ENCODE measurements at places on chromosomes 11 and 22.

GRCh38 chr11:77658213-77659013 lies 20.8 kb upstream of the CLNS1A start:
- no peak for DNase-seq

- DNase-seq = no peak
Measured at GRCh38 chr22:27867953-27868731, 50.9 kb downstream of the PITPNB start.

- DNase-seq = no peak
Measured at GRCh38 chr11:127252321-127252720, 251.8 kb upstream of the KIRREL3 start.

GRCh38 chr11:1894759-1895158 lies 3.1 kb upstream of the PRR33 start:
- no peak for DNase-seq

DNA sequence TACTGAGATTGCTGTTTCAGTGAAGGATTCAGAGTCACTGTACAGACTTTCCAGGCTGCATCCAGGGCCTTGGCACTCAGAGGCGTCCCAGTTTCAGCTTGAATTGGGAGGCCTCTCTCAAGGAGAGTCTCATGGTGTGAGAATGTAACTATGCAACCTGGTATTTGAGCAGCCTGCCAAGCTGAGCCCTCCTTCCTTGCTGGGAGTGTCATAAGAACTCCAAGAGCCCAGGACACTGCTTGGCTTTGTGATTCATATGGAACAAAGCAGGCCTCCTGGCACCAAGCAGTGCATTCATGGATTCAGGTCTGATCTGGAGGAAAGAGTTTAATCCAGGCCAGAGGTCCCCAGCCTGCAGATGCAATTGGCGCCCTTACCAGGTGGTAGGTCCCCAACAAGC lies 171.7 kb downstream of the DBX1 start:
- DNase-seq = no peak

GRCh38 chr11:43130616-43131015 lies 181.2 kb upstream of the API5 start:
- DNase-seq = no peak

- DNase-seq = no peak
Measured at GRCh38 chr11:330694-331357, 10.2 kb upstream of the IFITM3 start.

- DNase-seq = no peak
Measured at GRCh38 chr11:109019342-109019936, 354.6 kb downstream of the DDX10 start.

GRCh38 chr11:79296141-79296540 lies 144.7 kb downstream of the TENM4 start:
- no peak for DNase-seq

DNA sequence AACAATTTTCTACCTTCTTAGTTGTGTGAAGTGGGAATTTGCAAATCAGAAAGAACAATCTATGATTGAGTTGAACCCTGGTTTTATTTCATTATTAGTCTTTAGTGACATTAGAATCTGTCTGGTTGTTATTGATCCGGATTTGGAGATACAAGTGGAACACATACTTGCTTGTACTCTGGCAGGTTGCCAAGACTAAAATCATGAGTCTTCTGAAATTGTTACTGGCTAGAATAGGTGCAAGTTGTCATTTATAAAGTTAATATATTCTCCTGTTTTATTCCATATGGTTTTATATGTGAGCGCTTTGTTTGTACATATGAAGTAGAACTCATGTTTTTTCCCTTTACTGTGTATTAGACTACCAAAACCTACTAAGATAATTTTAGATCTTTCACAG lies 23.0 kb downstream of the CCDC15 start:
- no peak for DNase-seq

DNA sequence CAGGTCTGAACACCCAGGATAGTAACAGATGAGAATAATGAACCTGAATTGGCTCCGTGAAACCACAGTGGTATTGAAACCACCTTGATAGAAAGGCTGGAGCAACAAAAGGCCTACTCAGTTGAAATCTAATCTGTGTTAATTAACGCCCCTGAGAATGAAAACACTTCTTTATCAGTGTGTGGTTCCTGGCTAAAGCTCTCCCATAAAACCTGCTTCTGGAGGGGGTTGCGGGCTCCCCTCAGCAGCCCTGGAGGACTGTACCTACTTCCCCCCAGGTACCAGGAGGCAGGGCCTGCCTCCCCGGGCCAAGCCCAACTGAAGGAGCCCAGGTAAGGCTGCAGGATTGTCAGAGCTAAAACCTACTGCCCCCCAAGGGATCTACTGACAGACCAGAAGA lies 54.6 kb downstream of the PLEKHA7 start:
- no peak for DNase-seq

DNA sequence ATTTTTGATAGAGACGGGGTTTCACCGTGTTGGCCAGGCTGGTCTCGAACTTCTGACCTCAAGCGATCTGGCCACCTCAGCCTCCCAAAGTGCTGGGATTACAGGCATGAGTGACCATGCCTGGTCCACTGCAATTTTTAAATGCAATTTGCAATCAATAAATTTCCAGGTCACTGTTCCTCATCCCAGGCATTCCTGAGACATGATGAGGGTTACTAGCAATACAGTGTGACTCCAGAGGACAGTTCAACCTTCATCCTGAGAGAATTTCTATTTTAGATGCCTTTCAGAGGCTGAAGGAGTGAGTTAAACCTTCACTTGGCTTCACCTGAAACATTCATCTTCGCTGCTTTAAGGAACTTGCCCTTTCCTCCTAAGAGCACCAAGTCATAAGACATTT lies 9.7 kb upstream of the UBASH3B start:
- no peak for DNase-seq

DNA sequence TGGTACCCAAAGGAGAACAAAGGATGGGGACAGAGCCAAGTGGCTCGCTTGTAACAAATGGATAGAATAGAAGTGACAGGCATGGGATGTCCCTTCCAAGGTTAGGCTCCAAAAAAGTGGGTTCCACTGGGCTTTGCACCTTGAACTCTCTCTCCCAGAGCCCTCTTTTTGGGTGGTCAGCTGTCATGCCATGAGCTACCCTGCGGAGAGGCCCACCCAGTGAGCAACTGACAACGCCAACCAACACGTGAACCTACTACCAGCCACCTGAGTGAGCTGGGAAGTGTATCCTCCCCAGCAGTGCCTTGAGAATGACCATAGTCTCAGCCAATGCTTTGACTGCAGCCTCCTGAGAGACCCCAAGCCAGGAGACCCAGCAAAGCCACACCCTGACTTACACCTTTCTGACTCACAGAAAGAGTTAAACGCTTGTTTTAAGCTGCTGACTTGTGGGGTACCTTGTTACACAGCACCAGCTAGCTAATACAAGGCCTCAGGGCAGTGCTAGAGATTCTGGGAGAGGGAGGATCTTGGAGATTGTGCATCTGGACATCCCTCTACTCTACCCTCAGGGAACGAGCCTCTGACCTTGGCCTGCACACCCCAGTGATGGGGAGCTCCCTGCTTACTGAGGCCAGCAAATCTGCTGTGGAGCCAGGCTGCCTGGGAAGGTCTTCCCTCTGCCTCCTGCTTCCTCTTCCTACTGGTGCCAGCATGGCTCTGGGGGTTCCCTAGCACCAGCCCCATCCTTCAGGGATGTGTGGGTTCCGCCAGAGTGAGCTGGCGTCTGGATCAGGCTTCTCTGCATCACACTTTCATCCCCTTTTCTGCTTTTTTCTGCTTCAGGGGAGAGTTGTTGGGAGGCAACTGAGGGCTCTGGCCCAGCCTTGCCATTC lies 29.1 kb upstream of the RFPL3 start:
- DNase-seq = no peak

- no peak for DNase-seq
Measured at GRCh38 chr11:1128311-1129142, 29.2 kb upstream of the MUC5AC start.

DNA sequence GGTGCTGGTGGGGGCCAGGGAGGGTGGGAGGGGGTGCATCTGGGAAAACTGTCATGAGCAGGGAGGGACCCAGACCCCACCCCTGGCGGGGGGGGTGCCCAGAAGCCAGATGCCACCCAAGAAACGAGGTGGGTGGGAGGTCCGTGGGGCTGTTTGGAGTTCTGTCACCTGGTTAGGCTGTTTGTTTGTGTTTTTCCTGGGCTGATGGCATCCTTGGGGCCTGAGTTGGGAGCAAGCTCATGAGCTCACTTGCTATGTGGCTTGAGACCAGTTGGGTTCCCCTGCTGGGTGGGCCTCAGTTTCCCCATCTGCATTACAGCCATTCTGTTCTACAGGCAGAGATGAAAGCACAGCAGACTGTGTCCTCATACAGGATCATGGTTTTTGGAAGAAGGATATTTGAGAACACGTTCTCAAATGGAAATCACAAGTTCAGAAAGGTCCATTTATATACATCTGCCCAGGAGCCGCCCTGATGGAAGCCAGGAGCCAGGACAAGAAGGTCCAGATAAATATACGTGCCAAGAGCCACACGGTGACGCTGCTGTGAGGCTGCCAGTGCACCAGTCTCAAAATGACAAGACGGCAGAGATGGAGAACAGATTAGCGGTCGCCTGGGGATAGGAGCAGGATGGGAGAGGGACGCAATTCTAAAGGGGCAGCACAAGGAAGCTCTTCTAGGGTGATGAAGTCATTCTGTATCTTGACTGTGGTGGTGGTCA lies 312.9 kb downstream of the MN1 start:
- no peak for DNase-seq

DNA sequence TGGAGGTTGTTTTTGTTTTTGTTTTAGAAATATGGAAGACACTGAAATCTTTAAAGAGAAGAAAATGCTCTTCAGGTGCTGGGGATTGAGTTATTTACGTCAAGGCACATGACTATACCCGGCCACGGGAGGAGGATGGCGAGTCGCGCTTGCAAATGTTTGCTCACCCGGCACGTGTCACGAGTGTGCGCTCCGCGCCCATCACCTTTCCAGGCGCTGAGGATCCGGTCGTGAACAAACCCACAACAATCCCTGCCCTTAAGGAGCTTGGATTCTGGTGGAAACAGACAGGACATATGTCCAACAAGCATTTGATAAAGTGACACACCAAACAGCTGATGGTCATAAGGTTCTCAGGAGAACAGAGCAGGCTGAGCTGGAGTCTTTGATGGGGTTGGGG lies 715.5 kb downstream of the BRD1 start:
- no peak for DNase-seq

GRCh38 chr11:112195951-112196351 lies 20.6 kb downstream of the BCO2 start:
- DNase-seq = no peak

- DNase-seq = no peak
Measured at GRCh38 chr11:121236115-121237001, 56.2 kb upstream of the SC5D start.

- DNase-seq = no peak
Measured at GRCh38 chr11:65488273-65489034, 10.4 kb upstream of the MALAT1 start.

- no peak for DNase-seq
Measured at GRCh38 chr11:24390762-24391161, 106.1 kb upstream of the LUZP2 start.

GRCh38 chr11:78022397-78023396 lies at the start of gene KCTD14:
KCTD14 (minus strand) TSS chr11:78023276; CDS start chr11:78023249, 27 bp downstream.
- DNase-seq = no peak

- DNase-seq = no peak
Measured at GRCh38 chr11:114302663-114303062, 6.5 kb downstream of the NNMT start.

GRCh38 chr22:40542821-40543540 lies 93.5 kb downstream of the MRTFA start:
- DNase-seq = no peak

DNA sequence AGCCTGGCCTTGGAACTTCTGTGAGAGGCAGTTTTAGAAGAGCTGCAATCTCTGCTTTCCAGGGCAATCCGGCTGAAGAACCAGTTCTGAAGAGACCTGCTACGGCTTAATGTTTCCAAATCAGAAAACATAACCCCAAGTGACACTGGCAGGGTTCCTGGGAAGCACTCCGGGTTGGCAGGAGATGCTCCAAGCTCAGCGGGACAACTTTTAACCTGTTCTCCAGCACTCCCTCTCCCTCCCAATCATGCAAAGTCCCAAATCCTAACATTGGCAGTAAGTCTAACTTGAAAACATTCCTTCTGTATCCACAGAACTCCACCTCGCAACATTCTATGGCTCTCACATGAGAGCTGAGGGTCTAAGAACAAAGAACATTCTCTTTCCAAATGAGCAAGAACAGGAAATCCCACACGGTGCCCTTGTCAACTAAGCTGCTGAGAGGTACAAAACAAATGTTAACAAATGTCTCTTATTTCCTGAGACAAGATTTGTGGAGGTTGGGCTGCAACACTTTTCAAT lies 48.5 kb upstream of the MN1 start:
- DNase-seq = no peak

GRCh38 chr11:34053161-34053686 lies 1.7 kb downstream of the CAPRIN1 start:
- DNase-seq = peak; percentile 65

GRCh38 chr11:44228379-44228778 lies 81.6 kb downstream of the ALX4 start:
- DNase-seq = no peak

GRCh38 chr11:1548221-1549070 lies 23.6 kb downstream of the DUSP8 start:
- no peak for DNase-seq

- DNase-seq = no peak
Measured at GRCh38 chr22:25407859-25408229, 156.6 kb upstream of the GRK3 start.

GRCh38 chr11:60953781-60954180 lies 1.8 kb upstream of the SLC15A3 start:
- no peak for DNase-seq

DNA sequence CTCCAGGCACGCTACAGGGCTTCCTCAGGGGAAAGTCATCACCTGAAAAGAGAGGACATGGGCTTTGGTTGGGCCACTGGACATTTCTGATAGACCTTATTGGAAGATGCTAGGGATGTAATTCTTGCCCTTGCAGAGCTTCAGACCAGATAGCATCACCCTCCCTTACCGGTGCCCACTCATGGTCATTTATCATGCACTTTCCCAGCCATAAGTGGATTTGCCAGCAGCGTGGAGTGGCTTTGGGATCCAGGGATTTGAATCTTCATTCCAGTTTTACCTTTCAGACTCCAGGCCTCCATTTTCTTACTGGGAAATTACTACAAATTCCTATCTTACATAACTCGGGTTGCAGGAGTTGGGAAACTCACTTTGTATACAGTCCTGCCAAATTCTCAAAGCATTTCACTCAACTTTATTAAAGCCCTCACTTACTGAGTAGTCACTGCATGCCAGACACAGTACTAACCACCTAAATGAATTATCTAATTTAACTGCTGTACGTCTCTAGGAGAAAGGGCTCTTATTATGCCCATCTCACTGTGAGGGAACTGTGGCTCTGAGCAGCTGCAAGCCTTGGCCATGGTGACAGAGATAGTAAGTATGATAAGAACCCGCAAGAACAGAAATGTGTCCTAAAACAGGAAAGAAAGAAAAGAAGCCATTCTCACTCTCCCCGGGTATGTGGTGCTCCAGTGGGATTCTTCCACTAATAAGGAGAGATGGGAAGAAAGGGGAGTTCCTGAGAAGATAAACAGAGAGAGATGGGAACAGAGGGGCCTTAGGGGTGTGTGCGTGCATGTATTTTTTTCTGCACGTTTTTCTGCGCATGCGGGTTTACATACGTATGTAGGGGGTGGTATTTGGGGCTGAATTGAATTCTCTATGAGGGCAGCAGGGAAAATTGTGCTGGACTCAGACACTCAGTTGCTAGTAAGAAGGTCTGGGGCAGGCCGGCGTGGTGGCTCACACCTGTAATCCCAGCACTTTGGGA lies 9.7 kb downstream of the CHRM1 start:
- DNase-seq = no peak
